ENCODE measurements at places on chromosomes 3 and 15.

DNA sequence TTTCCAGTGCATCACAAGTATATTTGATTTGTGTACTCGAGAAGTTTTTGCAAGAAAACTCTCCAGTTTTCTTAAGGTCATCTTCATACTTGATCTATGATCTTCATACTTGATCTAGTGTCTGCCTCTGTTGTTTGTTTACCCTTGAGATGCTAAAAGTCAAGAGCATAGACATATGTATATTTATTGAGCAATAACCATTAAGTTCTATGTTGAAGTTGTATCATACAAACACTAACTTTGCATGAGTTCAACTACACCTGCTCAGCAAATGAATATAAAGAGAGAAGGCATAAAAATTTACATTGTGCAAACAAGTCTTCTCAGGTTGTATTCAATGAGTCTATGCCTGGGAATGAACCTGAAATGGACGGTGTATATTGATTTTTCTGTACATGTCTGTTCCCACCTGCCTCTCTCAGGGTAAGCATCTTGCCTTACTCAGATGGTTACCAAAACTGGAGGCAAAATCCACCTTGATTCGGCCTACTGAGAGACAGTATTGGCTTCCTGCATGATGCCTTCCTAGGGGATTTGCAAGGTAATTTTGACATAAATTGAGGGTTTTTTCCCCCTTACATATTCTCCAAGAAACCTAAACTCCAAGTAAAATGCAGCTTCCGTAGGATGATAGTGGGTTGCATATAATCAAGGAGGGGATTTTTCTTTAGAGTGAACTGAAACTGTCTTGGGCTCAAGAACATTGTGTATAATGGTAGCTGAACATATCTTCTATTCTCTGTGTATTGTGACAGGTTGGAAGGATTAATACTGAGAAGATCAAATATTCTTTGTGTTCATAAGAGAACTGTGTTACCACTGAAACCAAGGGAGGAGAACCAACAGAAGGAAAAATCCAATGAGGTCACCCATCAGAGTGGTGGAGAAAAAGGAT lies 110.4 kb downstream of the FILIP1L start:
- DNase-seq: no peak

GRCh38 chr3:129481766-129482332 lies 41.8 kb downstream of the IFT122 start:
- DNase-seq: no peak

GRCh38 chr3:37852097-37852496 lies 9.6 kb upstream of the CTDSPL start:
- DNase-seq: no peak

DNA sequence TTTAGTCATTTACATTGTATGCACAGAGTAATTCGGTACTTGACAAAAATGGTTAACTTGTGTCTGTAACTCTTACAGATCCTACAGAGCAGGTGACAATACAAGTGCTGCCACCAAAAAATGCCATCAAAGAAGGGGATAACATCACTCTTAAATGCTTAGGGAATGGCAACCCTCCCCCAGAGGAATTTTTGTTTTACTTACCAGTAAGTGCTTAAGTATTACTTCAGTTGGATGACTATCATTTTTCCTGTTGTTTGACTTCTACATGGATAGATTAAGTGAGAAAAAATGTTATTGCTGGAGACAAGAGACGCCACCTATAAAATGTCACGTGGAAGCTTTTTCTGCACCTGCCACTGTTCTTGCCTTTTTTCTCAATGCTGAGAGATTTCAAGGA lies 173.2 kb downstream of the ALCAM start:
- no peak for DNase-seq

- DNase-seq: no peak
Observed at GRCh38 chr15:39165020-39165706, 415.7 kb upstream of the THBS1 start.

DNA sequence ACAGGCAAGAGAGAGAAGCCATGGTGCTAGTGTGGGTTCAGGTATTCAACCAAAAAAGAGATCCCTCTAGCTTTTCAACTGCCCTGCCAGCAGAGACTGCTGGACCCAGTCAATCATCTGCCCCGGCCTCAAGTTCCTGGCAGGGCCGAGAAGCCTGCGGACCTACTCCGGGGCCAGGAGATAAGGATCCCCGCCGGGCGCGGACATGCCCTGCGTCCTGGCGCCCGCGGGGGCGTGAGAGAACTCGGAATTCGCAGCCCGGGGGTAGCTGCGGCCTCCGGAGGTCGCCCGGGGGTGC lies 821 bp upstream of the MAGI1 start:
- DNase-seq: no peak

DNA sequence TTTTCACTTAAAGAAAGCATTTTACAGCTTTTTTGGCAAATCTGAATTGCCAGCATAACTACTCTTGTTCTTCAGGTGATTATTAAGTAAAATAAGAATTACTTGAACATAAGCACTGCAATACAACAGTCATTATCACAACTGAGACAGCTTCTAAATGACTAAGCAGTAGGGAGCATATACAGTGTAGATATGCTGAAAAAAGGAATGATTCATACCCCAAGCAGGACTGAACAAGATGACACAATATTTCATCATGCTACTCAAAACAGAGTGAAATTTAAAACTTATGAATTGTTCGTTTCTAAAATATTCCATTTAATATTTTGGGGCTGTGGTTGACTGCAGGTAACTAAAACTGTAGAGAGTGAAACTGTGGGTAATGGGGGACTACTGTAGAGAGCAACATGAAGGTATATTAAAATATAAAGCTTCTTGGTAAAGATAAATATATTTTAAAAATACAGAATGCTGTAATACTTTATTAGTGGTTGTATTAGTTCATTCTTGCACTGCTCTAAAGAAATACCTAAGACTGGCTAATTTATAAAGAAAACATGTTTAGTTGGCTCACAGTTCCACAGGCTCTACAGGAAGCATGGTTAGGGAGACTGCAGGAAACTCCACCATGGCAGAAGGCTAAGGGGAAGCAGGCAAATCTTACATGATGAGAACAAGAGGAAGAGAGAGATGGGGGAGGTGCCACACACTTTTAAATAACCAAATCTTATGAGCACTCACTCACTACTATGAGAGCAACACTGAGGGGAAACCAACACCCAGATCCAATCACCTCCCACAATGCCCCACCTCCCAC lies 84.8 kb downstream of the DCLK3 start:
- DNase-seq: peak; percentile 57

DNA sequence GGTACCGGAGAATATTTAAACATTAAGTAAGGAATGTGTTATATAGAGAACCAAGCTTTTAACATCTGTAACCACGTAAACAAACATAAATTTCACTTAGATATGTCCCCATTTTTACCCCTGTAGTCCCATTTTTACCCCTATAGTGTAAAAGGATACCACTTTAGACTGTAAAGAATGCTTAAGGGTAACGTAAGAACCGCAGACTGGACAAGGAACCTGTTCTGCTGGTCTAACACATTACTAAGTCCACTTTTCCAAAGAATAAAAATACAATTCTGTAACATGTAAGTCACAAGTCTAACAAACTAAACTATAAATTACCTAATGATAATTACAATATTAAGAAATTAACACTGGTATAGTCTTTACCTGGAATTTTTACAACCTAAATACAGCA lies 2.9 kb downstream of the SLC12A6 start:
- DNase-seq: no peak

GRCh38 chr3:107525644-107526305 lies 3.0 kb downstream of the BBX start:
- no peak for DNase-seq

DNA sequence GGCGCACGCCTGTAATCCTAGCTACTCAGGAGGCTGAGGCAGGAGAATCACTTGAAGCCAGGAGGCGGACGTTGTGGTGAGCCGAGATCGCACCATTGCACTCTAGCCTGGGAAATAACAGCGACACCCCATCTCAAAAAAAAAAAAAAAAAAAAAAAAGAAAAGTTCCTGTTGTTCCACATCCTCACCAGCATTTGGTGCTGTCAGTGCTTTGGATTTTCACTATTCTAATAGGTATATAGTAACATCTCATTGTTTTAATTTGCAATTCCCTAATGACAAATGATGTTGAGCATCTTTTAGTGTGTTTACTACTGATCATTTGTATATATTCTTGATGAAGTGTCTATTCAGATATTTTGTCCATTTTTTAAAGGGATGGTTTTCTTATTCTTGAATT lies 24.6 kb downstream of the UBR1 start:
- no peak for DNase-seq

GRCh38 chr15:31211353-31211752 lies 109.8 kb upstream of the TRPM1 start:
- DNase-seq: no peak

DNA sequence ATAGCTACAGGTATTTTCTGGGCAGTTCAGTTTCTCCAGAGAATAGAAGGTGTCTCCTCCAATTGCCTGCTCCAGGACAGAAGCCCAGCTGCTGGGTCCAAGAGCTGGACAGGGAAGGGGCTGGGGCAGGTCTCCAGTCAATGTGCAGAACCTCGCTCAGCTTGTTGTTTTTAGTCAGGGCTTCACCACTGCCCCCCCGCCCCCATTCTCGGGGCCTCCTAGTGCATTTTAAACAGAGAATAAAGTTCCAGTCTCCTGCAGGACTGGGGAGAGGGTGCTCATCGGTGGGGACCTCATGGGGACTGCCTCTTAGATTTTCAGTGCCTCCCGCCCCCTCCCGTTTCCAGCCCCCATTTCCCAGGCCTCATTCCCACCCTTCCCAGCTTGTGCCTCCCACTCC lies 216.6 kb downstream of the XXYLT1 start:
- no peak for DNase-seq

DNA sequence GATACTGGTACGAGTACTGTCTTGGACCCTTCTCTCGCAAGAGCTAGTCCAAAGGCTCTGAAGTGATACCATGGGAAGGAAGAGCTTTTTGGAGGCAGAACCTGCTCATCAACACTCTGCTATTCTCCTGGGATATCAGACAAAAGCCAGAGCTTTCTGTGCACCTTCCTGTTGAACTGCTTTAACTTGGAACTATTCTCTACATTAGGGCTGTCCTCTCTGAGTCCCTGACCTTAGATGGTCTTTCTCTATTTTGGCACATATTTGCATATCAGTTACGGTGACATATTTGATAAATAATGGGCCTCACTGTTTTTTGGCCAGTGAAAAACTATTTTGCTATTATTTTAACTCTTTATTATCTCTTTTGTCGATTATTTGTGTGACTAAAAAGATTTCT lies 146.9 kb downstream of the TIGIT start:
- DNase-seq: no peak

DNA sequence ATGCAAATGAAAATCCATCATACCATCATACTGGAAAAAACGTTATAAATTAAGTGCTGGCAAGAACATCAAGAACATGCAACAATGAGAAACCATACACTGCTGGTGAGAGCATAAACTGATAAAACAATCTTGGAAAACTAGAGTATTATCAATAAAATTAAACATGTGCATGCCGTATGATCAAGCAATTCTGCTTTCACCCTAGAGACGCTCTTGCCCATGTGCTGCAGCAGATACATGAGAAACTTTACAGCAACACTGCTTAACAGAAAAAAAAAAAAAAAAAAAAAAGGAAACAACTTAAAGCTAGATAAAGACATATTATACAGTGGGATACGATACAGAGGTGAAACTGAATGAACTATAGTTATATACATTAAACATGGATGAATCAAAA lies 21.8 kb downstream of the SPG11 start:
- no peak for DNase-seq

- peak; percentile 98 for DNase-seq
Observed at GRCh38 chr3:154886437-154886836, 193.7 kb upstream of the MME start.

GRCh38 chr3:180340395-180340794 lies 261.6 kb upstream of the TTC14 start:
- DNase-seq: no peak

DNA sequence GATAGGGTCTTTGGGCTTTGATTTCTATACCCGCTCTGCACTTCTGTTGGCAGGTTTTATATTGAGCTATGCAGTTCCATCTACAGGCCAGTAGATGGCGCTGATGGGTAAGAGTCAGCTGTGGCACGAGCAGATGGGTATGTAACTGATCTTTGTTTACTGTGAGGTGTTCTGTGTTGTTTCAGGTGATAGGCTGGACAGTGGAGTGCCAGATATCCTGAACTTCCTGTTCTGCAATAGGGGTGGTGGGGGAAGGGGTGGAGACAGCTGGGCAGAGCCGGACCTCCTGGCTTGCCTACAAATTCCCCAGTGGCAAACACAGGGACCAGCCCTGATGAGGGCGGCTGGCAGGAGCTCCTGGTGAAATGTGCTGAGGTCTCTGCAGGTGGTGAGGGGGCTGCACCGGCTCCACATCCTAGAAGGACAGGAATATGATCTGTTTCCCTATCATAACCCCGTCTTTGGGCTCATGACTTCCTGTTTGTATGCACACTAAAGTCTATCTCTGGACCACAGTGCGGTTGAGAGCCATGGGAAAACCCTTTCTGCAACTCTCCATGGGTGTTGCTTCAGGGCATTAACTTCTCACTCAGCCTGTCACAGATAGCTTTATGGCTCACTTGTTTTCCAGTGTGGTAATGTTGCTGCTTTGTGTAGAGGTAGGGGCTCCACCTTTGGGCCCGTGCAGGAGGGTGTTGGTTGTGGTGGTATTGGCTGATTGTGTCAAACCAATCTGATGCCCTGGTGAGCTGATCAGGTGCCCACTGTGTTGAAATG lies 13.4 kb upstream of the FAM98B start:
- DNase-seq: no peak

DNA sequence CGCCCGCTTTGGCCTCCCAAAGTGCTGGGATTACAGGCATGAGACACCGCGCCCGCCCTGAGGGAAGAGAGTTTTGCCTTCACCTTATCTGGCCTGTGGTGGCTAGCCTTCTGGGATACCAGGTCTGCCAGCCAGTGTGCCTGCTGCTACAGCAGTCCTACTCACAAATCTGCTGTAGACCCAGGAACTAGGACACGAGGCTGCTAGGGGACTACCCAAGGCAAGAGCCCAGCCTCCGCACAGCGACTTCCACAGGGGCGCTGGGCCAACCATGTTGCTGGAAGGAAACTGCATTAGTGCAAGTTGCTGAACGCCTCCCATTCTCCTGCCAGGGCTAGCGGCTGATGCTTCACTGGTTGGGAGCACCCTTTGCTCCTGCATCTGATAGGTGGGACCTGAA lies 53.7 kb downstream of the DHX30 start:
- no peak for DNase-seq

GRCh38 chr3:14605067-14605466 lies 46.5 kb upstream of the CCDC174 start:
- DNase-seq: no peak

GRCh38 chr3:111595232-111595631 lies at the start of gene ZBED2:
Gene ZBED2 (minus strand): TSS chr3:111595346. CDS start chr3:111594201, 1,145 bp downstream.
- DNase-seq: no peak

Data from HS-5 (cell line).